ENCODE measurements at places on chromosomes 4 and X.

GRCh38 chr4:140141210-140141835, 12.7 kb downstream of the MAML3 start:
- no peak for DNase-seq

DNA sequence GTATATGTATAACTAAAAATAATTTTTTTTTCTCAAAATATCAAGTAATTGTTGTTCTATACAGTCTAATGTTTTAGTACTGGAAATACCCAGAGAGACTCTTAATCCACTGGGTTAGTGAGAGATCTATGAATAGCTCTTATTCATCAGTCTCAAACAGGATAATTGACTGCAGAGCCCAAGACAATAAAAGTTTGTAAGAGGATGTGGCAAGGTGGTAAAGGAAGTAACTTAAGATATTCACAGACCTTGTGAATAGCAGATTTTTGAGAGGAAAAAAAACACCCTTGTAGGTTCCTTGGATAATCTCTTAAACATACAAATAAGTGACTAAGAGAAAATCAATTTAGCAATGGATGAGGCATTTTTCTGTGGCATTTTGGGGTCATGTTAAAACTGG, 210.9 kb upstream of the FAM241A start:
- no peak for DNase-seq

- no peak for DNase-seq
Observed at GRCh38 chr4:186144198-186144945, 39.9 kb downstream of the FAM149A start.

DNA sequence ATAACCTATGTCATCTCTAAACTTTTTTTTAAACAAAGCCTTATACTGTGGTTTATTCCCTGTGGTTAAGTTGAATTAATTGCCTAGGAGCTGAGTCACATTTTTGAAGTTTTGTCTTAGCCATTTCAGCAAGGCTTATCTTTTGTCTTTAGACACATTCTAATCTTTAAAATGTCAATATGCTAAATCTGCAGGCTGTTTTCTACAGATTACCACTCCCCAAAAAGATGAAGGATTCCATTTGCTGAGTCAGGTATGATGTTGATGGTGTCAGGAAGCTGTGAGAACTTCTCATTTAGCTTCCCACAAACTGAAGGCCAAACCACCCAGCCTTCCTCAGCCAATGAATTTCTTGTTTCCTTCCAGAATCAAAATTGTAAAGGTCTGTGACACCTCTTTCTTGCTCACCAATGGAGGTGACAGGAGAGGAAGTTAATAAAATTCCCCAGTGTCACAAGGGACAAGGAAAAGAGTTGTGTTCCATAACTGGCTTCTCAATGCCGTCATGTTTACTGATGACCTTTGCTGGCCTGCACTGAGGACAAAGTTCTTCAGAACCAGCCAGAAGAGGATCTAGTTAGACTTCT, 3.7 kb upstream of the CXCL6 start:
- no peak for DNase-seq

- DNase-seq: no peak
Observed at GRCh38 chrX:123525123-123525725, 207.6 kb downstream of the THOC2 start.

GRCh38 chrX:40471965-40472648, 108.7 kb upstream of the ATP6AP2 start:
- no peak for DNase-seq

GRCh38 chrX:78747489-78747888, at the start of gene LPAR4:
TSS of gene LPAR4 (plus strand) at chrX:78747720. CDS start at chrX:78754870, 7,150 bp downstream.
- DNase-seq: no peak

- DNase-seq: no peak
Observed at GRCh38 chr4:188466001-188466400, 326.8 kb downstream of the TRIML1 start.
